ENCODE measurements at places on chromosomes 1 and 21.

DNA sequence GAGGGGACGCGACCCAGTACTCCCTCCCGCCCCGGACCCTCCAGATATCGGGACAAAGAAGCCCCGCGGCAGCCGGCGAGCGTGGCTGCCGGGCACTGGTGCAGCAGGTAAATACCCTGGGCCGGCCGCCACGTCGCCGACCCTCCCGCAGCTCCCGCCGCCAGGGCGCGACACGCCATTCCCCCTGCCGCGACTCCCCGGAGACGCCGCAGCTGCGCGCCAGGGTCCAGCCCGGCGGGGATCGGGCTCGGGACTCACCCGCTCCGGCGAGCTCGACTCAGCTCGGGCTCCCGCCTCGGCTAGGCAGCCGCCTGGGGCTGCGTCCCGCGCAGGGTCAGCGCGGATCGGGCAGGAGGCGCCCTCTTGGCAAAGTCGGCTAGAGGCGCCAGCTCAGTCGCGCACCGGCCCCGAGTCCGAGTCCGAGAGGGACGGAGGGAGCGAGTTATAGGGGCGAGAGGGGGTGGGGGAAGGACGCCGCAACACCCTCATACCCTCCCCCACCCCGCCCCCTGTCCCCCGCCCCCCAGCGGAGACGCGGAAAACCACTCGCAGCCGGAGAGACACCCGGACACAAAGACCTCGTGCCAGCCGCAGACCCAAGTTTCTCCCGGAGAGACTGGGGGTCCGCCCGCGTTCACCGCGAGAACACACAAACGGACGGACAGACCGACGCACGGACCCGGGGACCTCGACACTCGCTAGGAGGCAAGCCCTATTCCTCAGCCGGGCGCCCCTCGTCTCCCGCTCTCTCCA, 985 bp downstream of the SYT6 start:
- no peak for DNase-seq

- DNase-seq = peak; percentile 97
Measured at GRCh38 chr1:8077120-8077573, 51.0 kb upstream of the ERRFI1 start.

DNA sequence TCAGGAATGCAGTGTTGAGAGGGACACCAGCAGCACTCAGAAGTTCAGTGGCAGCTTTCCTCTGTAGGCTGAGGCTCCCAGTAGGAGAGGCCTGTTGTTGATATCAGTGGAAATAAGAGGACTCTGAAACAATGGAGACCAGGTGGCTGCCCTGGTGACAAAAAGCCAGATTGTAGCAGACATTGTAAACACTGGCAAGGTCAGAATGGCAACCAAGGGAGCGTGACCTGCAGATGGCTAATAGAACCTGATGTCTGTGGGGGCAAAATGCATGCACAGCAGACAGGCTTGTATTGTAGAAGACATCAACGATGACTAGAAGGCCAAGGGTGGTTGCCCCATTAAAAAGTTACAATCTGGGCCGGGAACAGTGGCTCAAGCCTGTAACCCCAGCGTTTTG, 53.1 kb upstream of the GPR37L1 start:
- DNase-seq = no peak

DNA sequence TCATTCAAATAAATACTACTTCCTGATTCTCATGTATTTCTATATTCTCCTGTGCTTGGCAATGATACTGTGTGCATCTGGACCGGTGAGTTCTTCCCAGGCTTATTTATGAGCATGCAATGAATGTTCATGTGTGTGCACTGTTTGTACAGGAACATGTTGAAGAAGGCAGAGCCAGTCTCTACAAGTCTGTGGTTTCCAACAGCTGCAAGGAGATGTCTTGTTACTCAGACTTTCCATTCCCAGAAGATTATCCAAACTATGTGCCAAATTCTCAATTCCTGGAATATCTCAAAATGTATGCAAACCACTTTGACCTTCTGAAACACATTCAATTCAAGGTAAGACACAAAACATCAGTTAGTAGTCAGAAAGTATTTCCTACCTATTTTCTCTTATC, 19.1 kb downstream of the FMO1 start:
- DNase-seq = no peak

- DNase-seq = no peak
Measured at GRCh38 chr1:115160728-115161127, 71.4 kb upstream of the TSPAN2 start.

- DNase-seq = no peak
Measured at GRCh38 chr1:80645621-80646020, 1155.1 kb upstream of the ADGRL2 start.

DNA sequence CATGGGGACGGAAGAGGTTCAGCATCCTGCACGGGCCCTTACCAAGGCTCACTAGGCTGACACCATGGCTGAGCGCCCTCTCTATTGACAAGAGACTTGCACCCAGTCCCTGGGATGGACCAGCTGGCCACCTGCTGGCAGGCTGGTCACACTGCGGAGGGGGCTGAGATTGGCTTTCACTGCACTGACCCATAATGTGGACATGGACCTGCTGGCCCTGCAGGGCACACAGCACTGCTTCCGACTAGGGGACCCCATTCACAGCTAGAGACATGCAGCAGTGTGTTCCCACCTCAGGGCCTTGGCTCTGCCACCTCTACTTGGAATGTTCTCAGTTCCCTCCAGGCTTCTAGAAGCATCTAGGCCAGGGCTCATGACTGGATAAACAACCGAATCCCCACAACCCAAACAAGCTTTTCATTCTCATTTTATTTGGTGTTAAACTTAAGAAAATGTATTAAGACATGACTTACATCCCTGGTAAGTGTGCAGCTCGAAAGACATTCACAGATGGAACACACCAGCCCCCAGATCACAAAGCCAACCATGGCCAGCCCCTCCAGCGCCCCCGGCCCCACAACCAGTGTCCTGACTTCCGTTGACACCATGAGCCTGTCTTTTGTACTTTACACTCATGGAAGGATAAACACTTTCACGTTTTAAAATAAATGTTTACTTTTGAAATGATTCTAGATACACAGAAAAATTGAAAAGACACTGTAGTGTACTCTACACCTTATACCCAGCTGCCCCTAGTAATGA, 9.3 kb upstream of the SRARP start:
- DNase-seq = peak; percentile 48

DNA sequence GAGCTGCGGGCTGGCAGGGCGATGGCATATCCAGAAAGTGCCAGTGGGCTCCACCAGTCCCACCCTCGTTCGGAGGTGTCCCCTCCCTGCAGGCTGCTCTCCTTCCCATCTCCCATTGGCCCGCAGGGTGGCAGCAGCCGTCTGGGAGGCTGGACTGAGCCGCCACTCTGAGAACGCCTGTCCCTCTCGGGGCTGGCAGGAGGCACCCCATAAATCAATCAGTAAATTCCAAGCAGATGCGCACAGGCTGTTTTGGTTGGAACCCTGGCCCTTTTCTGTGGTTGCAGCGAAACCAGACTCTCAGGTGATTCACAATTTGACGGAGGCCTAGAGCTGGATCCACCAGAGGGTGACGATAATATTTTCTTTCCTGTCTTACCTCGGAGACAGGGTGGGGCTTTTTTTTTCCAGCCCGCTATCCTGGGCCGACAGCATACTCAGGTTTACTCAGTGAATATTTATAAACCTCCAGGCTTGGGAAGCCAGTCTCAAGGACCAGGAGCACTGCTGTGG, 99.7 kb downstream of the GLIS1 start:
- no peak for DNase-seq

DNA sequence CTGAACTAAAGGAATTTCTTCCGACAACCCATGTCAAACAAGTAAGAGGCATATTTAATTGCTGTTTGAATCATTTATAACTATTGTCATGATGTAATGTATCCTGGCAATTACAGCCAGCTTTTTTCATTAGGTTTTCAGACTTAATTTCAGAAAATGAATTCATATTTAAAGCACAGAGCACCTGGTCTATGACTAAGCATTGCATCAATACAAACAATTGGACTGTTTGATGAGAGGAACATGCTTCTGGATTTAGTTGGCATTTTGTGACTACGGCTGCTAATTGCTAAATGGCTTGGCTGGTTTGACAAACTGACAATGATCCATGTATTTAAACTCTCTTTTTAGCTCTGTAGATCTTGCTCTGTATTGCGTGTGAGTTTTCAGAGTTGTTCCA, 853.4 kb downstream of the NCAM2 start:
- DNase-seq = no peak

- no peak for DNase-seq
Measured at GRCh38 chr1:8629241-8630091, 188.0 kb downstream of the RERE start.

DNA sequence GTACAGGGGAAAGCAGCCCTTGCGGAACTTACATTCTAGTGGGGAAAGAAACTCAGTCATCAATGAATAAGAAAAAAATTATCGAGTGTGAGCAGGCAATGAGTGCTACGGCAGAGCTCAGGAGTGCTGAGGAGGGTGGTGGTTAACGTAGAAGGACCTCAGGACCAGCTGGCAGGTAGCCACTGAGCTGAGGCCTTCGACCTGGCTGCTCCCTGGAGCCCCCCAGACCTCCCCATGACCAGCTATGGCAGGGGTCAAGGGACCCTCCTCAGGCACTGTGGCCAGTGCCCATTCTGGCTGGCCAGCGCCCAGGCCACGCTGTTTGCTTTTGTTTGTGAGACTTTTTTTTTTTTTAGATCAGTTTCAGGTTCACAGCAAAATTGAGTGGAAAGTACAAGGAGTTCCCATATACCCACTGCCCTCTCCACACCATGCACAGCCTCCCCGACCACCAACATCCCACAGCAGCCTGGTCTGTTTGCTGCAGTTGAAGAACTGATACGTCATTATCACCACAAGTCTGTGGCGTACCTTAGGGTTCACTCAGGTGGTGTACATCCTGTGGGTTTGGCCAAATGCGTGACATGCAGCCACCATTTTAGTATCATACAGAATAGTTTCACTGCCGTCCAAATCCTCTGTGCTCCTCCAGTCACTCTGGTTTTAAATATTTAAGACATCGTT, 11.8 kb upstream of the TTC22 start:
- DNase-seq = no peak

DNA sequence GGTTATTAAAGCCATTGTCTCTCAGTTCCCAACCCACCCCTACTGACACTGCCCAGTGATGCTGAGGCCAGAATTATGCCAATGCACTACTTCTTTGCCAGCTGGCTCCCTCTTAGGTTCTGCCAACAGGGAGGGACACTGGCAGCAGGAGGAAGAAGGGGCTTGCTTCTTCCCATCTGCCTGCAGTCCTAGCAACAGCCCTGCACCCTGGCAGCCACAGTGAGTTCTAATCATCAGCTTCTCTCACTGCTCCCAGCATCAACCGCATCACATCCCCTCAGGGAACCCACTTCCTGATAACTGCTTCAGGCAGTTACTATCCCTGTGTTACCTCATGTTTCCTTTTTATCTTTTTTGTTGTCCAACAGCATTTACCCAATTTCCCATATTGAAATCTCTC, 86.2 kb downstream of the UBR4 start:
- no peak for DNase-seq

DNA sequence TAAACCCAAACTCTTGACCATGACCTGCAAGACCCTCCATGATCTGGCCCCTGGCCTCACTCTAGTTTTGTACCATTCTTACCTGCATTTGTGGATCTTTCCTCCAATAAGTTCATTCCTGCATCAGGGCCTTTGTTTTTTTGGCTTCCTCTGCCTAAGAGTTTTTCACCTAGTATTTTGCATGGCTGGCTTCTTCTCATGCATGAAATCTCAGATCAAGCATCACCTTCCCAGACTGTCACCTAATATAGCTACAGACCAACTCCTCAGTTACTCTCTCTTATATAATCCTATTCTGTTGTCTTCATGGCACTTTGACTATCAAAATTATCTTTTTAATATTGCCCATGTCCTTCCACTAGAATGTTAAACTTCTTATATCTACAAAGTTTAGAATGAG, 54.2 kb downstream of the BTBD8 start:
- no peak for DNase-seq

DNA sequence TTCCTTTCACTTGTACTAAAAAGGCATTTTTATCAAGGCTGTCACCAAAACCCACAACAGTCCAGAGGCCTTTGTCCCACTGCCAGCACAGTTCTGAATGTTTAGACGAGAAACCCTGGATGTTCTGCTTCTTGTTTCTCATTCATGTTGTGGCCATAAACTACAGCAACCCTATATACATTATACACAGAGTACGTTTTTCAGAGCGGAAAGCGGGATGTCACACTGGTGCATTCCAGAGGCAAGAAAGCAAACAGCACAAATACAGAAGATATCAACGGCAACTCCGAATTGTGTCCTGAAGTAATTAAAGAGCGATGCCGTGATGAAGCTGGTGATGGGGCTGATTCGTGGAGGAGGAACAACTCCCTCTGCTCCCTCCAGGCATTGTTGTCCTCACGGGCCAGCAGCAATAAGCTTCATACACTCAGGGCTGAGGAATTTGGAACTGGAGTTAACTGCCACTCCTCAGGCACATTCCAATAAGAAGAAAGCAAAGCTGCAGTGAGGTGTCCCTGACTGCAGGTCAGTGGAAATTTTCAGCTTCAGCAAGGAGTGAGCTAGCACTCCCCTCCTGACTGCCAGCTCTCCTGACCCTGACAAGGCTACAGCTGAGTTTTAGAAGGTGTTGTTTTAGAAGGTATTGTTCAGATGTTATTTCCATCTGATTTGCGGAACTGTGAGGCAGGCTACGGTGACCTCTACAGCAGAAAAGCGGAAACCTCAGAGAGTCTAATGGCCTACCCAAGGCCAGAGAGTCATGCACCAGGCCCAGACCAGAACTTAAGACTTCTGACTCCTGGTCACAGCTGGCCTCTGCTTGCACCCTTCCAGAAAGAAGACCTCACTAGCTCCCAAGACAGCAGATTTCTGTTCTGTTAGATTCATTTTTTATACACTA, 149.0 kb downstream of the TGFBR3 start:
- DNase-seq = peak; percentile 56

DNA sequence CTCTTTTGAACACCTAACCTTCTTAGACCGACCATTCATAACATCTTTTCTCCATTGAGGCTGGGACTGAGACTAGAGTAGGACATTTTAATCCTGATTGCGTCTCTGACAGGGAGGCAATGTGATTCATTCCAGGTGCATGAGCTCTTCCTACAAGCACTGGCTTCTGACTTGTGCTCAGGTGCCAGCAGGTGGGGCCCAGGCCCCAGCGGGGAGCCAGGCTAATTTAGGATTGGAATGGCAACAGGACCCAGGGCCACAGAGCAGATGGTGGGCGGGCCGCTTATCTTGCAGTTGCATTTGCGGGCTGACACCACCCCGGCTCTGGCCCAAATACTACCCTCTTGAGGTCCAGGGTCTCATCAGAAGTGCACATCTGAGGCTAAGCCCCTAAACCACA, 4.1 kb downstream of the GPA33 start:
- no peak for DNase-seq

GRCh38 chr1:99232172-99232571, 32.1 kb upstream of the PLPPR4 start:
- no peak for DNase-seq

DNA sequence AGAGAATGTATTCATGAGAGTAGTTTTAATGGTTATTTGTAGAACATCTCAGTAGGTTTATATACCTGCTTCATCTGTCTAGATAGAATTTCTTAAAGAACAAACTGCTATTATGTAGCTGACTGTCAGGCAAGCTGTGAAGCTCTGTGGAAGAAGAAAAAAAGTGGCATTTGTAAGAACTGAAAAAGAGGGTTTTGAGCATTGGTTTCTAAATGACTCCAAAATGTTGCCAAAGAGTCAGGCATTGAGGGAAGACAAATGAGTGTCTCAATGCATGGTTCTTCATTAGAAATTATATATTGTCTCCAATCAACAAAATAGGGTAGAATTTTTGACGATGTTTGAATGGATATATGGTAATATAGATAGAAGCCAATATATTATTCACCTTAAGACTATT, 1276.1 kb downstream of the KCNT2 start:
- DNase-seq = no peak

GRCh38 chr1:213986020-213986924, 1.5 kb upstream of the PROX1 start:
- no peak for DNase-seq

GRCh38 chr1:179251675-179252074, 22.2 kb upstream of the ABL2 start:
- DNase-seq = peak; percentile 38
